HTR-8/SVneo (cell line): ENCODE measurements at places on chromosomes 7 and 10.
A peak's percentile ranks its signal among the peaks of the same experiment; 100 is the strongest.

- peak; percentile 15 for DNase-seq
Observed at GRCh38 chr7:139321071-139321745, 19.9 kb upstream of the FMC1 start.

- no peak for DNase-seq
Observed at GRCh38 chr10:58994226-58995057, 182.0 kb upstream of the PHYHIPL start.

DNA sequence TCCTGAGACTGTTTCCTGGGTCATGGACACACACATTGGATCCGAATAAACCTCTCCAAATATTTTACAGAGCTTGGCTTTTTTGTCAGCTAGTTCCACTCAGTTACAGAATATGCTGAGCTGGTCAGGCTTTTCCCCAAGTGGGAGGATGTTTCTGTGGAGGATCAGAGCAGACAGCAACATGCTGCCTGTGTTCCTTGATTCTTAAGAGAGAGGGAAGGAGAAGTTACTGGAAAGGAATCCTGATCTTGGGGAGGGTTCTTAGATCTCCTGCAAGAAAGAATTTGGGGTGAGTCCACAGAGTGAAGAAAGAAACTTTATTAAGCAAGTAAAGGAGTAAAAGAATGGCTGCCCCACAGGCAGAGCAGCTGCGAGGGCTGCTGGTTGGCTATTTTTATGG, 76.8 kb upstream of the RPA3 start:
- DNase-seq = no peak

DNA sequence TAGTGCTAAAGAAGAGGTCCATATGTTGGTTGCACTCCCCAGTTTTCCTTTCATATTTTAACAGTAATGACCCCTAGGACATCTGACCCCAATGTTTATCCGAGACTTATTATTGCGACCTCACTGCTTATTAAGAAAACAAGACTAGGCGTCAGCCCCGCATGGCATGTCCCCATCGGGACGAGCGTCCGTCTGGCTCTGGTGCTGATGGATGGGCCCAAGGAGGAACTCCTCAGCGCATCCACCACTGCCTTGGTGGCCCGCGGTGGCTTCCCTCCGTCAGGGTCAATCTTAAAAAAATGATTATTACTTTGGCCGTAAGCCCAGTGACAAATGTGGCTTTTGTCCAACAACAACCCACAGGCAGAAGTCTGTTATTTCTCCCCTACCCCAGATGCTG, 40.1 kb upstream of the CXCL12 start:
- DNase-seq = no peak

GRCh38 chr7:194252-195009, 2.1 kb downstream of the FAM20C start:
- no peak for DNase-seq

- DNase-seq = no peak
Observed at GRCh38 chr10:126921974-126922525, 16.8 kb downstream of the DOCK1 start.

DNA sequence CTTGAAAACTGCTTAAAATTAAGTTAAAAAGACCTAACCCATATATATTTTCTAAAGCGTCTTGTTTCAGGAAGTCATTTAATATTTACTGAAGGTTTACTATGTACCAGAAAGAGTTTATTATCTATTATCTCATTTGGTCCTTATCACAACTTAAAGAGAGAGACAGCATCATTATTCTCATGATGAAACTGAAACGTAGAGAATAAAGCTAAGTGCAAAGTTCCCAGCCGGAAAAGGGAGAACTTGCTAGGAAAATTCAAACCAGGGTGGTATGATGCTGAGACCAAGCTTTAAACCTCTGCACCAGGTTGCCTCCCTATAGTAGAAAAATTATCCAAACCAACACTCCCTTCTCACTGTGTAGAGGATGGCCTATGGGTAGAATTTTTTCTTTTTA, 207.7 kb upstream of the BMPER start:
- DNase-seq = no peak

GRCh38 chr7:141320287-141320686, 230.9 kb upstream of the AGK start:
- DNase-seq = no peak

DNA sequence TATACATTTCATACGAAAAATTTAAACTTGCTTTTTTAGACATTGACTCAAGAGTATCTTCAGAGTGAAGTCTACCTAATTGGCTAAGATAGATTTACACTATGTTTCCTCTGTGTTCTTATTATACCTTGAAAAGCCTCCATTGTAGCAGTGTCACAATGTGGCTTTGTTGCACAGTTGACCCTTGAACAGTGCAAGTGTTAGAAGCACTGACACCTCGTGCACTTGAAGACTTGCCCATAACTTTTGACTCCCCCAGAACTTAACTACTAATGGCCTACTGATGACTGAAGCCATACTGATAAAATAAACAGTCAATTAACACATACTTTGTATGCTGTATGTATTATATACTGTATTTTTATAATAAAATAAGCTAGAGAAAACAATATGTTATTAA, 84.3 kb downstream of the CPED1 start:
- no peak for DNase-seq

DNA sequence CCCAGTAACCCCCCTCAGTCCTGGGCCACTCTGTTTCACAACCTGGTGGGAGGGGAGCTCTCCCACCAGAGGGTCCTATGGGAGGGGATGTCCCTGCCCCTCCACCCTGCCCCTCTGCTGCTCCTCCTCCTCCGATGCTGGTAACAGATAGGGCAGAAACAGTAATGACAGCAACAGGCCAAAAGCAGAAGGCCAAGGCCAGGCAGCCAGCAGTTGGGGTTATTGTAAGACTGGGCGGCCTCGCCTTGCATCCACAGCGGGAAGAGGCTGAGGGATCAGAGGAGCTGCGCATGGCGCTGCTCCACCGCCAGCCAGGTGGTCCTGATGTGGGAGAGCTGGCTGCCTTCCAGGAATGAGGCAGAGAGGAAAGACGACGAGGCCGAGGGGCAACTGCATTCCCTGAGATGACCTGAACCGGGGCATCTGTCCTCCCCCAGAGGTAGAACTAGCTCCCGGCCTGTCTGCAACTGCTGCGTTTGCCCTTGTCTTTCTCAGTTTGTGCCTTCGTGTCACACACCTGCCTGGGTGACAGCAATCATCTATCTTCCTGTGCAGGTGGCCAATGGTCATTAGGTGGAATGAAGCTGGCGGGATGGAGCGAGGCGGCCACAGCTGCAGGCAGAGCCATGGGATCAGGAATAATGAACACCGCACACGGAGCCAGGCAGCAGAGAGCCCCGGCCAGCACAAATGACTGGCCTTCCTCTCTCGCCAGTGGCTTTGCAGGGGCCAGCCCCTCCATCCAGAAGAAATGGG, 54.0 kb upstream of the CACUL1 start:
- no peak for DNase-seq

DNA sequence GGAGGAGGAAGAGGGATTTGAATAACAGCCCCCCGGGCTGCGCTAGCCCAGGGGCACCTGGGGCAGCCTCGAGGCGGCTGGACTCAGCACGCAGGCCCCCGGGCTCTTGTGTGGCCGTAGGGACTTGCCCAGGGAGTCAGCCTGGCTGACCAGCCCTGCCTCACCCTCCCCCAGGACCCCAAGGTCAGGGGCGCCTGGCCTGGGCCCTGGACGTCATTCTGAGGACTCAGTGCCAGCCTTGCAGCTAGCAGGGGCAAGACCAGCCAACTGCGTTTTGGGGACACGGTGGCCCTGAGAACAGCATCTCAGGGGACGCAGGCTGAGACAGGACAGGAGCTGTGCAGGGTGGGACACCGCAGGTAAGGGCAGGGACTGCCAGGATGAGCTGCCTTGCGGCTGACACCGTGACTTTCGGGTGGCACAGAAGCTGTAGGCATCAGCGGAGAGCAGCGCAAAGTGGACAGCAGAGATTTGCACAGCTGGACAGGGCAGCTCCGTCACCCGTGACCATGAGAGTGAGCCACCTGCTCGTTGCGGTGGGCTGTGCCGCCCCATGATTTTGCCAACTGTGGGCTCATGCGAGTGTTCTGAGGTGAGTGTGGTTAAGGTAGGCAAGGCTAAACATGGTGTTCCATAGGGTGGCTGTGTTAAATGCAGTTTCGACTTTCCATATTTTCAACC, 48.1 kb upstream of the UBE3C start:
- no peak for DNase-seq

- DNase-seq = no peak
Observed at GRCh38 chr7:128158370-128158769, 82.7 kb upstream of the LEP start.

GRCh38 chr10:62354916-62355315, 19.3 kb upstream of the ZNF365 start:
- DNase-seq = no peak

DNA sequence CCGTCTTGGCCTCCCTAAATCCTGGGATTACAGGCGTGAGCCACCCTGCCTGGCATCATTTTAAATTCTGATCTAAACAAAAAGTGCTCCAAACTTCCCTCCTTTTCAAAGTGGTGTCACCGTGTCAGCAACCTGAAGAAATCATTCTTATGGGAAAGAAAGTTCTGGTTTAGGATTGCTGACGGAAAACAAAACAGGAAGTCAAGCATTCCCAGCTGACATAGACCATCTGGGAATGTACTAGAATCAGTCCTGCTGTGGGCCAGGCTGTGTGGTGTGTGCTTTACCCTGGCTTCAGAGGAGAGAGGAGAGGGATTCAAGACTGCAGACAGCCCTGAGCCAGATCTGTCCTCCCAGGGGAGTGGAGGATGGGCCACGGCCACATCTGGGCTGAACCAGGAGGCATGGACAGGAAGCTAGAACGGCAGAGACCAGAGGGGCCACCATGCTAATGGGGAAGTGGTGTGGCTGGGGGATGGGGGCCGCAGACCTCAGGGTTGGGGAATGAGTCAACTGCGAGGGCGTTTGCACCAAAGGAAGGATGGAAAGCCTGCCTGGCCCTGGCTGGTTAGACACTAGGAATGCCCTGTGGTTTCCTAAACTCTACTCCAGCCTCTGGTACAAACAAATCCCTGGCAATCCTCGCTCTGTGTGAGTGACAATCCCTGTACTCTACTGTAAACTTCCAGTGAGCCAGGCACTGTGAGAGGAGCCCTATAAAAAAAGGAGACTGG, 16.7 kb upstream of the CLIP2 start:
- DNase-seq = peak; percentile 62
